ENCODE measurements at places on chromosomes 11 and 22. TPM values are rescaled to one million over a fixed set of nuclear protein-coding genes. Genes with fewer than 3 reads are reported as not detected.

The FOLH1 gene
- not detected for total RNA-seq

The SYT9 gene
- not detected for total RNA-seq

The C11orf52 gene
- total RNA-seq, result 2.0 TPM

The LRRC10B gene
- total RNA-seq, result under 0.01 TPM

The PRR33 gene
- not detected for total RNA-seq

The MMP1 gene
- 13.7 TPM for total RNA-seq

The MS4A1 gene
- not detected for total RNA-seq

The PLAAT5 gene
- total RNA-seq, result 0.39 TPM

The C11orf97 gene
- not detected for total RNA-seq

The GVQW3 gene
- total RNA-seq, result 3.3 TPM

The ARHGAP20 gene
- 10.3 TPM for total RNA-seq

The MYBPC3 gene
- total RNA-seq, result not detected

The BIK gene
- total RNA-seq, result not detected

The PANX3 gene
- total RNA-seq, result not detected

The ADAMTS15 gene
- total RNA-seq, result 13.3 TPM

The INS gene
- not detected for total RNA-seq

The CARD18 gene
- not detected for total RNA-seq
